Stimulated activated CD4-positive, alpha-beta T cell treated with anti-CD3 and anti-CD28 coated beads, Interleukin-15, amount 100 ng/mL, for 1 hour (primary cell): ENCODE measurements at places on chromosomes 5 and 9.
A peak's percentile ranks its signal among the peaks of the same experiment; 100 is the strongest.

- no peak for DNase-seq
Observed at GRCh38 chr9:126615791-126616447, 2.2 kb downstream of the LMX1B start.

GRCh38 chr5:149439899-149440542, 60.9 kb upstream of the IL17B start:
- DNase-seq, result no peak

GRCh38 chr5:80231693-80232092, 24.2 kb downstream of the SERINC5 start:
- no peak for DNase-seq

DNA sequence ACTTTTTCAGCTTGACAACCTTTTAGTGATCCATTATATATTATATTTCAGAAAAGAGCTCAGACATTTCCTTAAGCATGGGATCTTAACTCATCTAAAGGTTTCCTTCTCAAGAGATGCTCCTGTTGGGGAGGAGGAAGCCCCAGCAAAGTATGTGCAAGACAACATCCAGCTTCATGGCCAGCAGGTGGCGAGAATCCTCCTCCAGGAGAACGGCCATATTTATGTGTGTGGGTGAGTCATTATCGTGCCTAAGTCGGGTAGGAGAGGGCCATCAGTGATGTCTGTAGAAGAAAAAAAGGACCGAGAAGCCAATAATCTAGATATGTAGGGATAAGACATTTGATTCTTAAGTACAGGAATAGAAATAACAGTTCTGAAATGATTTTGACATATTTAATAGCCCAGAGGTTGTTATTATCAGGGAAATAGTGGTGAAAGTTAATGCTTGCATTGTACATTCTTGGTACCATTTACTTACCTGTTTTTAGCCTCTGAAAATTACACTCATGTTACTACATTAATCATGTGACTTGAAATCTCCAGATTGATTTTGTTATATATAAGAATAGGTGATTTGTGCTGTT, 28.2 kb downstream of the MTRR start:
- DNase-seq, result no peak

DNA sequence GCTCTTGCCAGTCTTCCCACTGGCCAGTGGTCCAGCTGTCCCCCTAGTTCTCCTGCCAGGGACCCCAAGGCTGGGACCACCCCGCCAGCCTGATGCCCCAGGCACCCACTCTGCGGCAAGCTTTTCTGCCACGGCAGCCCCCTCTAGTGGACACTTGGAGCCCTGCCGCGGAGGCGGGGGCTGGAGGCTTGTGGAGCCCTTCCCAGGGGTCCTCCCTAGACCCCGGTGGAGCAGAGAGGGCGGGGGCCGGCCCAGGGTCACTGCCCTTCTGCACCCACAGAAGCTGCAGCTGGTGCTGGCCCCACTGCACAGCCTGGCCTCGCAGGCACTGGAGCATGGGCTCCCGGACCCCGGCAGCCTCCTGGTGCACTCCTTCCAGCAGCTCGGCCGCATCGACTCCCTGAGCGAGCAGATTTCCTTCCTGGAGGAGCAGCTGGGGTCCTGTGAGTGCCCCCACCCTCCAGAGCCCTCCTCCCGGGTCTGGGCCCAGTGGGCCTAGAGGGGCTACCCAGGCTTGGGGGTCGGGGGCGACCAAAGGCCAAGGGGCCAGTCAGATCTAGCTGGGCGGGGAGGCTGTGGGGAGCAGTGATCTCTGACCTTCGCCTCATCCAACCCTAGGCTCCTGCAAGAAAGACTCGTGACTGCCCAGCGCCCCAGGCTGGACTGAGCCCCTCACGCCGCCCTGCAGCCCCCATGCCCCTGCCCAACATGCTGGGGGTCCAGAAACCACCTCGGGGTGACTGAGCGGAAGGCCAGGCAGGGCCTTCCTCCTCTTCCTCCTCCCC, 9.1 kb downstream of the EGFL7 start:
- DNase-seq, result peak; percentile 40

GRCh38 chr5:179488491-179488890, 61.9 kb upstream of the RUFY1 start:
- DNase-seq, result no peak

DNA sequence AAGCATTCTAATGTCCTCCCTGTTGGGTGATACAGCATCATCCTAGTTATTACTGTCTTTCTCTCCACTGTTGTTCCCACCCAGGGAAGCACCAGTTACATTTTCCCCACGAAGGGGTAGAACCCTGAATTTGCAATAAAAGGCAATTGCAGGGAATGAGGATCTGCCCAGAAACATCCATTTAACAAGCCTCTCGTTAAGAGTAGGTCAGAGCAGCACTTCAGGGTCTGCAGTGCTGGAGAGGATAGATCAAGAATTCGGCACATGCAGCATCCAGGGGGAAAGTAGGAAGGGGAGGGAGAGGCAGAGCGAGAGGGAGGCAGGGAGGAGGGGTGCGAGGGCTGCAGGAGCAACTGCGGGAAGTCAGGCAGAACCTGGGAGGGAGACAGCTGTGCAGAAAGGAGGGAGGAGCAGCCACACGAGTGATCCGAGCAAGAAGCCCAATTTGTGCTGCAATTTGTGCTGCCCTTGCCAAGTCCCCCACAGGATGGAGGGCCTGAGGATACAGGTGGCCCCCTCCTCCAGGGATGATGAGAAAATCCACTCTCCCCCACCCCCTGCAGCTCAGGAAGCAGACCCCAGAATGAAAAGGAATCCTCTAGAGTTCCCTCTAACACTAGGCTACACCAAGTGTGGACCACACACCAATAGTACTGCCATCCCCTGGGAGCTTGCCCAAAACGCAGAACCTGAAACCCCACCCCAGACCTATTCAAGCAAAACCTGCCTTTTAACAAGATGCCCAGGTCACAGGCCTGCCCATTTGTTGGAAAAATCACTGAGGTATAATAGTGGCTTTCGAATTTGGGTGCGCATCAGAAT, 62.2 kb downstream of the EPB41L4B start:
- no peak for DNase-seq

GRCh38 chr9:69502671-69503301, 169.4 kb downstream of the APBA1 start:
- DNase-seq, result no peak

- DNase-seq, result no peak
Observed at GRCh38 chr9:130658893-130659698, 5.3 kb upstream of the PRDM12 start.

GRCh38 chr5:54087436-54087835, 222.9 kb downstream of the ARL15 start:
- no peak for DNase-seq

DNA sequence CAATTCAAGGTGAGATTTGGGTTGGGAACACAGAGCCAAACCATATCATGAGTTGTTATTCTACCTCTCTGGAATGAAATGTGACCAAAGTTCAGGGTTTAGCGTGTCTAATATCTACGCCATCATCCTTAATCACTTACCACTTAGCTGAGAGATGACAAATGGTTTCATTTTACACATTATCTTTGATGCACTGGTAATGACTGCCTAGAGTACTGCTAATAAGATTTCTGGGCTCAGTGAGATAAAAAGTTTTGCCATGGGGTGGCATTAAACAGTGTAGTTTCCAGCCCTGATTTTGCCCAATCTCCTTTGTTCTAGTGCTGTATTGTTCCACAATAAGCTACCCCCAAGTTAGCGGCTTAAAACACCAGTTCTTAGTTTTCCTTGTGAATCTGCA, 367.2 kb downstream of the MLLT3 start:
- no peak for DNase-seq

- DNase-seq, result no peak
Observed at GRCh38 chr5:138793575-138793974, 40.4 kb downstream of the CTNNA1 start.

DNA sequence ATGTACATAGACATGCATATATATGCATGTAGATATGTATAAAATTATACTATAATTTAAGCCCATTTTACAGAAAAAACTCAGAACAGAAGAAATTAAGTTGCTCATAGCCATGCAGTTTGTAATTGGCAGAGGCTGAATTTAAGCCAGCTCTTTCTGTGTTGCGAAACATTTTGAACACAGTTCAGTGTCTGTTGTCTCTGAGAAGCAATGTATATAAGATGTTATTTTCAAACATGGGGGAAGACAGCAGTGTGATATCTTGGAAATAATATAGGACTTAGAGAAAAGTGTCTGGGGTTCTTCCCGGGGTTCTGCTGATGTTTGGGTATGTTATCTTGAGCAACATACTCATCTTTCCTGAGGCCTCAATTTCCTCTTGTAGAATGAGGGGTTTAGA, 37.6 kb downstream of the SVEP1 start:
- DNase-seq, result no peak
